Activated CD4-positive, CD25-positive, alpha-beta regulatory T cell treated with anti-CD3 and anti-CD28 coated beads, Interleukin-2, amount 50 U/mL, for 24 hours (primary cell): ENCODE measurements at places on chromosomes 13 and 19.

DNA sequence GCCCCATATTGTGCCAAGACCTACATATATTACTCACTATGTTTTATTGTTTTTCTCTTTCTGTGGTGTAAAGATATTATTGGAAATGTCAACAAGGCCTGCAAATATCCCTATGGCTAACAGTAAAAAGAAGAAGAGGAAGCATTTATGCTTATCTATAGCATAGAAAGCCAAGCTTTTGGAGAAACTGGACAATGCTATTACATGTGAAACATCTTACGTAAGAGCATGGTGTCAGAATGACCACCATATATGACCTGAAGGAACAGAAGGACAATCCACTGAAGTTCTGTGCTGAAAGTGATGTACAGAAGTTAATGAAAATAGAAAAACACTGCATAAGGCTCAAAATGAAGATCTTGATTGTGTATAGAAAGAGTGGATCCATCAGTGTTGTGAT lies 145.2 kb downstream of the KCTD12 start:
- no peak for ATAC-seq

DNA sequence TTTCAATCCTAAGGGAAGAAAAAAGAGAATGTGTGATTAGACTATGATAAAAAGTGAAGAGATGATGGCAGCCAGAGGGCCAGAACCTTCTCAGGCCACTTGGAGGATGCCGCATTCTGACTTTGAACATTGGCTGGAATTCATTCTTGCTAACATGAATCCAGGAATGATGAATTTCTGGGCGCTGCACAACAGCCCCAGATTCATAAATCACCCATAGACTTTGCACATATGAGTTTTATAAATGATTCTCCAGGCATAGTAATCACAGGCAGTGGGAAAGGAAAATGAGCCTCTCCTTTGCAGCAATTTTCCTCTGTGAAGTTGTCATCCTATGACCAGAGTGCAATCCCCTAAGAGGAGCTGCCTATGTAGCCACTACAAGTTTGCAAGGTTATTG lies 555.4 kb downstream of the KCTD12 start:
- no peak for ATAC-seq

DNA sequence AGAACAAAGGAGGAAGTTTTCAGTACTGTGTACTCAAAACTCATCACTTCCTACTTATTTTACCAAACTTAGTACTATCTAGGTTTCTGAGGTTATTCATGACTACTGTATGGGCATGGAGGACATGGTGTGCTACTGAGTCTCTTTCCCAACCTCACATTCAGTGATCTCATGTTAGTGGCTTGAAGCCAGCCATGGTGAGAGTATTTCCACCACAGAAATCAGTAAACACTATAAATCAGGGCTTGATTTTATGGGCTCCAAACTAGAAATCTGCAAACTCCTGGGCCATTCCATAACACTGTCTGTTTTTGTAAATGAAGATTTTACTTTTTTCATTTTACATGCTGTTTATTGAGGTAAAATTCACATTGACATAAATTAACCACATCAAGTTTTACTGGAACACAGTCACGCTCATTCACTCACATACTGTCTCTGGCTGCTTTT lies 19.7 kb downstream of the MED26 start:
- no peak for ATAC-seq

DNA sequence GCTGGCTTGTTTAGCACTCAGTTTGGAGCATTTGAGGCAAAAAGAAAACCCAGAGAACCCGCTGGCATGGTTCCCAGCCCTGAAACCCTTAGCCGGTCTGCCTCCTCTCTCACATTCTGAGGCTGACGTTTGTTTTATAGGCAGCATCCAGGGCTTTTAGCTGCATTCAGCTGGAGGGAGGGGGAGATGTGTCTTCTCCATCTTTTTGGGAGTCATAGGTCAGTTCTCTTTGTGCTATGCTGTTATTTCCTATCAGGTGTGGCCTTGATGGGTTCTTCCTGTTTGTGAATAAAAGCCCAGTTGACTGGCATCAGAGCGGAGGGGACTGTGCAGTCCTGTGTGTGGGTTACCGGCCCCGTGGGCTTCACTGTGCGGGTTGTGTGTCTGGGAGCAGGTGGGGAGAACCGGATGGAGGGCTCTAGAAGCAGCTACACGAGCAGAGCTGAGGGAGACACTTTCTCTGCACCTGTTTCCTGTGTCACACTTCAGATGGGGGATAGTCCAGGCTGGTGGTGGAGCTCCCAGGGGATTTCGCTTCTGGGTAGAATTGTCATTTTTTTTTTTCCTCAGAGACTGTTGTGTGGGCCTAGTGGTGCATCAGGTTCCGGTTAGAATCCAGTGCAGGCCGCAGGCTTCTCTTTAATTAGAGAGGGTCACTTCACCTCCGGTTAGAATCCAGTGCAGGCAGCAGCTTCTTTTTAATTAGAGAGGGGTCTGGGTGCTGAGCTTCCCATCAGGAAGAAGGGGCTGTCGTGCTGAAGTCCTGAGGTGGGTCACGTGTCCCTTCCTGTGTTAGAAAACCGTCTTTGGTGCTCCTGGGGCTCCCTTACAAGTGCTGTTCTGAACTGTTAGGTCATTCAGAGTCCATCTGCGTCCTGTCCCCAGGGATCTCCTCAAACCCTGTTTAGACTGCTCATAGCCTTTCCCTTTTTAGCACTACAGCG lies 69.6 kb downstream of the ARHGEF7 start:
- ATAC-seq: peak; percentile 71

DNA sequence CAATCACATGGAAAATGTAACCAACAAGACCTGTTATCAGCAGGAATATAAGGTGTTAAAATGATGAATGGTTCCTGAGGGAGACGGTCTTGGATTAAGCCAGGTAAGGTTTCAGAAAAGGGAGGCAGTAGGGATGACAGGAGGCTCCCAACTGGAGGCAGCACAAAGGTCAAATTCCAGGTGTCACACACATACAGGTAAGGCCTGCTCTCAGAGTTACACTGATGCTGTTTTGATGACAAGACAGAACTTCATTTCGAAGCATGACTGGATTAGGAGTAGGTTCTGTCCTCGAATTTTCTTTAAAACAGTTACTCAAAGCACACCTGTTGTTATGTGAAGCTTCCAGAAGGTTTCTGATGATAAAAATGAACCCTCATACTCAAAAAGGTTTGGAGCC lies 7.4 kb downstream of the MED26 start:
- no peak for ATAC-seq

DNA sequence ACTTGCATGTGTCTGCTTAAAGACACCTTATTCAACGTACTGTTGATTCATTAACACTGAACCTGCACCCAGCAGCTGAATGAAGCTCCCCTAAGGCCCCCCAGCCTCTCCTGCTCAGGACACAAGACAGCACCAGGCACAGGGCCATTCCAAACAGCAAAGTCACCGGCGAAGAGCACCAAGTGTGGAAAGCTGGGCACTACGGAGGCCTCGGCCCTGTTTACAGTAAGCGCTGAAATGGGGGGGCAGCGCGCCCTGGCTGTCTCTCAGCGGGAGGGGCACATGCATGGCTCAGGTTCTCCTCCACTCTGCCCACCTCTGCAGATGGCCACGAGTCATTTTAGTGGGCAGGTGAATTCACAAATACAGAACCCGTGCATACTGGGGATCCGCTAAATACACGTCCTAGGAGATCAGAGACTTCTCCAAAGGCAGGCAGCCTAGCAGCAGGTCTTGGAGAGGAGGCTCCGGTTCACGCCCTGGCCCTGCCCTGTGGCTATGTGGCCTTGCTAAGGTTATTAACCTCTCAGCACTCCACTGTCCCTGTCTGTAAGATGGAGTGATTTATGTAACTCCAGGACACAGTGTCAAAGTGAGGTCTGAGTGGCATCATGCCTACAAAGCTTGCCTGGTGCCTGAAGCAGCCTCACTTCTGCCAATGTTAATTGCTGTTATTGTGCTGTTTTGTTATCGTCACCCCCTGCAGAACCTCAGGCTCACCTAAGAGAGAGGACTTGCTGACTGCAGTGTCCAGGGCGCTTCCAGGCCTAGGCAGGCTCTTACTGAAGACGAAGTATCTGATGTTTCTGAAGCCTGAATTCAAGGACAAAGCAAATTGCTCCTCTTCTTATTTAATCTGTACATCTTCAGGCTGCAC lies 207.4 kb upstream of the SOX1 start:
- no peak for ATAC-seq

GRCh38 chr13:40375489-40376171 lies 290.8 kb downstream of the FOXO1 start:
- ATAC-seq: no peak

- ATAC-seq: no peak
Measured at GRCh38 chr19:58586133-58586765, 13.1 kb upstream of the MZF1 start.

GRCh38 chr13:95250961-95251360 lies 50.3 kb downstream of the ABCC4 start:
- no peak for ATAC-seq

DNA sequence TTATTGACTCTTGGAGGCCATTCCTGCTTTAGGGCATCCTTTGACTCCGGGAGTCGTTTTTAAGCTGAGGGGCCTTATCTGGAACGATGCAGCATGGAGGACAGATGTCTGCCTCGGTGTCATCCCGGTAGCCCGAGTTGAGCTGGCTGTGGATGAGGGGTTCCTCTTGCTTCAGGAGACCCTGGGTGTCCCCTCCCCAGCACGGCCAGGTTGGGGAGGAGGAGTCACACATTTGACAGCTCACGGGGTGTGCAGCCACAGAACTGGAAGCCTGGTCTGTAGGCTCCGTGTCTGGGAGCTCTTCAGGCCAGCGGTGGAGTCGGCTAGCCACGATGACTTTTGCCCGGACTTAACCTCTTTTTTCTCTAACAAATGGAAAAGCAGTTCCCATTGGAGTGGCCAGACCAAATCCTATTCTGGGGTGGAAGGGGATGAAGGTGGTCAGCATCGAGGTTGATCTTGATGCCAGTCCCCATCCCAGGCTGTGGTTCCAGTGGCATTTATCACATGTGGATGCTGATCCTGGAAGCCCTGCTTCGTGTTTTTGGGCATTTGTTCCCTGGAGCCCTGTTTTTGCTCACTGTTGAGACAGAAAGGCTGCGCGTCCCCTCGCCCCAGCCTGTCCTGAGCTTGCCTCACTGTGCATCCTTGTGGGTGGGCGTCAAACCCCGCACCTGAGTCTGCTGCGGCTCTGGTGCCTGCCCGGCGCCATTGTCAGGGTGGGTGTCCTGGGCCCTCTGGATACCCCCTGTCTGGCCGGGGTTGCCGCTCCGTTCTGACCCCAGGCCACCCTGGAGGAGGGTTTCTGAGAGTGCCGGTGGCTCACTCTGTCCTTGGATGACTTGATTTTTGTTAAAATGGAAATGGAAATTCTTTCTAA lies 12.0 kb downstream of the TFDP1 start:
- ATAC-seq: no peak

GRCh38 chr13:100298691-100299090 lies 209.8 kb downstream of the PCCA start:
- no peak for ATAC-seq

DNA sequence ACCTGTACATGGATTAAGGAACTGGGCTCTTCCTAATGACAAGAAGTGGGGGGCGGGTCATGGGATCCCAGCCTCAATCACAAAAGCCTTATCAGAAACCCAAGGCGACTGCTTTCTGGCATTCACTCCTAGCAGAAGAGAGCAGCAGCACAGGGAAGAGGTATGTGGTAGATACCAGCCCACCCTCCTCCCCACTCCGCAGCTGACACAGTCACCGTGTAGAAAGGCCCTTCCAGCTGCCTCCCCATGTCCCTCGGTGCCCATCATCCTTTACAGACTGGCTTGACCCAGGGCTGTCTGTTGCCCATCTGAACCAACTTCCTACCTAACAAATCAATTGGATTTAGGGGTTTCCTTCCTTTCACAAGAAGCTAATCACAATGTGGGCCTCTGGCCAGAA lies 3.1 kb upstream of the DHRS12 start:
- no peak for ATAC-seq

GRCh38 chr19:31658993-31659896 lies 310.0 kb upstream of the TSHZ3 start:
- ATAC-seq: no peak

DNA sequence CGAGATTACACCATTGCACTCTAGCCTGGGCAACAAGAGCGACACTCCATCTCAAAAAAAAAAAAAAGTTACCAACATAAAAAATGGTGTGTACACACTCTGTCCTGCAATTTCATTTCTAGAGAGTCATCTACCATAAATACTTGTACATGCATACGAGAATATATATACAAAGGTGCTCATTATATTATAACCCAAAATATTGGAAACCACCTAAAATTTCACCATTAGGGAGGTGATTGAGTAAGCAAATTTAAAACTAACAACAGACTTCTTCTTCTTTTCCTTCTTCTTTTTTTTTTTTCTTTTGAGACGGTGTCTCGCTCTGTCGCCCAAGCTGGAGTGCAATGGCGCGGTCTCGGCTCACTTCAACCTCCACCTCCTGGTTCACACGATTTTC lies 7.4 kb upstream of the C5AR1 start:
- no peak for ATAC-seq

DNA sequence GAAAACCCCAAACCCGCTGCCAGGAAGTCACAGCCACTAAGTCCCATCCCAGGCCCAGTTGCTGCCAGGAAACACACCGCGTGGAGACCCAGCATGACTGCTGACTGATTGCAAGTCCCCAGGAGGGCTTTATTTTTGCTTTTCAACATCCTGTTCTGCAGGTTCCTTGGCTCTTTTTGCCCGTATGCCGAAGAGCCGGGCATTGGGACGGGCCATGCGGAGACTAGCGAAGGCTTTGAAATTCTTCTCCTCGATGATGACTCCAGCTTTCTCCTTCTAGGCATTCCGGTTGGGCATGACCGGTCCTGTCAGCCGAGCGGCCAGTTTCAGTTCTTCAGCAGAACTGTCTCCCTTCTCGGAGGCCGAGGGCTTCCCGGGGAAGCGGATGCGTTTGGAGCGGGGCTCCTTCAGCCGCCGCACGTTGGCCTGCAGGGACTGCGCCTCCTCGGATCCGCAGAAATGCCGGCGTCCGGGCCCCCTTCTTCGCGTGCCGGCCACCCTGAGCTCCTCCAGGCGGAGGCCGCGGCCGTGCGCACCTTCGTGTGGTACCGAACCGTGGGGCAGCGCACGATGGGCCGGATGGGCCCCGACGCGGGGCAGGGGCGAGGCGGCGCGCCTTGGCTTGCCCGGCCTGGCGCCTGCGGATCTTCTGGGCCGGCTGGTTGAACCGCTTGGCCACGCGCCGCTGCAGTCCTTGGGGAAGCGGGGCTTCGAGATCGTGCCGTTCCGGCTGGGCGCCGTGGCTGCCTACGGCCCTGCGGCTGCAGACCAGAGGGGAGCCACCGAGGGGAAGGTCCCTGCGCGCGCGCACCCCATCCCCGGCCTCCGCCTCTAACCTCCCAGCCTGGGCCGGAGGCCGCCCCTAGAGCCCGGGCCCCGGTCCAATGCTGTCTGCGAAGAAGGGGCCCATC lies 15.2 kb downstream of the ZSCAN5C start:
- ATAC-seq: no peak

- ATAC-seq: no peak
Measured at GRCh38 chr13:85650613-85651012, 148.6 kb downstream of the SLITRK6 start.

DNA sequence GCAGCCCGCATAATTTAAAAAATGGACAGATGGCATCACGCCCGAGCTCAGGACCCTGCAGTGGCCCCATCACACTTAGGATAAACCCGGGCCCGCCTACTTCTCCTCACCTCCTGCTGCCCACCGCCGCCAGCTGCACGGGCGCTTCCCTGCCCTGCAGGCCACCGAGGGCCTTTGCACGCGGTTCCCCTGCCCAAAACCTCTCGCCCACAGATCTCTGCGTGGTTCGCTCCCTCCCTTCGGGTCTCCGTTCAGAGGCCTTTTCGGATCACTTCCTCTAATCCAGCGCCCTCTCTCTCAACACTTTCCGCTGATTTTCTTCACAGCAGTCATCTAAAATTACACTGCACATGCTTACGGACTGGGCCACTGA lies 1.8 kb downstream of the SHISA7 start:
- ATAC-seq: no peak

GRCh38 chr19:46935066-46935663 lies 74.4 kb downstream of the ARHGAP35 start:
- ATAC-seq: no peak
